ENCODE measurements at places on chromosomes 7 and 10.

GRCh38 chr7:157619753-157620525 lies 283.1 kb downstream of the DNAJB6 start:
- no peak overlapping the region for H3K27ac ChIP-seq
- DNase-seq = no peak
- no peaks in the 10 kb centered on the region for H3K36me3 ChIP-seq

DNA sequence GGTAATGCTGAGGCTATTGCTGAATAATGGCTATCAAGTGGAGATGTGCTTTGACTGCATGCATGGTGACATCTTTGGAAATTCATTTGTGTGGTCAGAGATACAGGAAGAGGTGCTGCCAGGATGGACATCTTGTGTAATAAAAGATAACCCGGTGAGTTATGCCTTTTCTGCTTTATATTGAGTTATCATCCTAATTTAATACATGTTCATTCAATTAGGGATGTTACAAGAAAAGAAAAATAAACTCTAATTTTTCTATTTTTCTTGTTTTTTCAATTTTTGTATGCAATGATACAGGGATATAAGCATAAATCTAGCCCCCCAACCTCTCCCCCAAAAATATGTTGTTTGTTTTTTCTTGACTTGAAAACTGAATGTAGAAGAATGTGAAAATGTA lies 26.4 kb upstream of the LMOD2 start:
- DNase-seq = no peak
- H3K27me3 ChIP-seq = peaks cover 7% of the 10 kb centered on the region
- H3K27ac ChIP-seq = no peak overlapping the region
- no peaks in the 10 kb centered on the region for H3K36me3 ChIP-seq

DNA sequence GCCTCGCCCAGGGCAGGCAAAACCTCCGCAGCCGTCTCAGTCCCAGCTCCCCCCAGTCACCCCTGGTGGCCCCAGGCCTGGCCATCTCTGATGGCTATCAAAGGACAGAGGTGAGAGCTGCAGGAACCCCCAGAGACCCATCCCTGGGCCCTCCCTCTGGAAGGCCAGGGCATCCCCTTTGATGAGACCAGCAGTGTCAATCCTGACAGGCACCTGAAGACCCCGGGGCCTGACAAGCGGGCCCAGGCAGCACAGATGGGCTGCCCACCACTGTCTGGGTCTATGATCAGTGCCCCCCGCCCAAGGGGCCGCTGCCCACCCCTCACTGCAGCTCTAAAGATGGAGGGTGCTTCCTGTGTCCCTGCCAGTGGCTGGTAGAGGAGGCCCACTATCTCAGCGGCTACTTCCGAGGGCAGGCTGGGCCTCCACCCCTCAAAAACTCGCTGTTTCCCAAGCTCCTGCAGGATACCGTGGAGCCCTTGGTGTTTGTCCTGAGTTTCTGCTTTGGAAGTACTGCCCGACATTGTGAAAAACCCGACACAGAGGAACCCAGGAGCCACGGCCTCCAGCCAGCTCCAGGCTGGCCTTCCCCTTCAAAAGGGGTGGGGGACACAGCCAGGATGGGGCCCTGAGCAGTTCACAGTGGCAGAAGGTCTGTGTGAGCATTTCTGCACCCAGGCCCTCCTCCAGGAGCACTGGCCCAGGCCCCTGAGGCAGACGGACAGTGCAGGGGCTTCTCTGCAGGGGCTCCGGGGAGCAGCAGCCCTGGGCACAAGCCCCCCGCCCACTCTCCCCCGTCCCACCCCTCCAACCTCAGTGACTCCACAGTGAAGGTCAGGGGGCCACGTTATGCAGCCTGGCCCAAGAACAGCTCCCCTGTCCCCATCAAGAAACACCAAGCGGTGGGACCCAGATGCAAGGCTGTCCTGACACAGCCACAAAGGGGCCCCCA lies 99.2 kb downstream of the PDGFA start:
- DNase-seq = no peak
- no peaks in the 10 kb centered on the region for H3K36me3 ChIP-seq

DNA sequence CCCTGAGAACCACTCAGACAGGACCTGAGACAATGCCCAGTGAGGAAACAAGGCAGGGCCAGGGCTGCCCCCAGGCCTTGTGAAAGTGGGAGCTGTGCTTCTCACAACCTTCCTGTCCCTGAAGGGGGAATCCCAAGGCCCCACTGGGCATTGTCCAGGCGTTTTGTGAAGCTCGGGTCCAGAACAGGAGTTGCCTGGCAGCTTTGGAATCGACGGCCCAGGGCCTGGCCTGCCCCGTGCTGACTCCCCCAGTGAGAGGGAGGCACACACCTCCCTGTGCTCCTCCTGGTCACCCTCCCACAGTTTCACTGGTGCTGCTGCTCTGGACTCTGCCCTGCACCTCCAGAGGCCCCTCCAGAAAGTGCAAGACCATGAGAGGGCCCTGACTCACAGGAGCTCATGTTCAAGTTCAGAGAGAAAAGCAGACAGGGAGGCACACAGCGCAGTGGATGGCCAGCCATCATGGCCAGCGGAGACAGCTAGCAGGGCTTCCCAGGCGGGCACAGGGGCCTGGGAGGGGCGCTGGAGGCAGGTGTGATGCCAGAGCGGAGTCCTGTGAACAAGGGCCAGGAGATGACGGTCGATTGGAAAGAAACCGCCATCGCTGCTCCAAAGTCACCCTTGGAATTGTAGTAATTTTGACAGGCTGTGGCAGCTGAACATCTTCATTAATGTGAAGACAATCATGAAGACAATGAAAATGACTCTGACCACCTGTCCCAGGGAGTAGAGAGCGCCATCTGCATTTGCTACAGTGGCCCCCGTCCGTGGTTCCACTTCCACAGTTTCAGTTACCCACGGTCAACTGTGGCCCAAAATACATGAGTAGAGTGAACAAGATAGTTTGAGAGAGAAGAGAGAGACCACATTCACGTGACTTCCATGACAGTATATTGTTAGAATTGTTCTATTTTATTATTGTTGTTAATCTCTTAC lies 103.7 kb downstream of the MKI67 start:
- H3K27ac ChIP-seq = no peak overlapping the region
- DNase-seq = no peak
- H3K27me3 ChIP-seq = no peaks in the 10 kb centered on the region

DNA sequence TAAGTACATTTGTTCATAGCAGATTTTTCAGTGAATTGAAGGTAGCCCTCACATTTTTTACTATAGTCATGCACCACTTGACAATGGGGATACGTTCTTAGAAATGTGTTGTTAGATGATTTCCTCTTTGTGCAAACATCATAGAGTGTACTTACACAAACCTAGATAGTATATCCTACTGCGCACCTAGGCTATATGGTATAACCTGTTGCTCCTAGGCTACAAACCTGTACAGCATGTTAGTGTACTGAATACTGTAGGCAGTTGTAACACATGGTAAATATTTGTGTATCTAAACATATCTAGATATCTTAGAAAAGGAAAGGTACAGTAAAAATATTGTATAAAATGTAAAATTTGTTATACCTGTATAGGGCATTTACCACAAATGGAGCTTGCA lies 41.2 kb downstream of the TAX1BP1 start:
- H3K36me3 ChIP-seq = peaks cover 11% of the 10 kb centered on the region
- no peak overlapping the region for H3K27ac ChIP-seq
- H3K27me3 ChIP-seq = no peaks in the 10 kb centered on the region
- peaks cover 5% of the 10 kb centered on the region for H3K4me1 ChIP-seq
- no peak overlapping the region for H3K4me3 ChIP-seq

GRCh38 chr7:142030294-142030693 lies 34.6 kb downstream of the MGAM start:
- no peaks in the 10 kb centered on the region for H3K36me3 ChIP-seq
- H3K27me3 ChIP-seq = peaks cover 5% of the 10 kb centered on the region
- H3K4me3 ChIP-seq = no peak overlapping the region
- no peak for DNase-seq
- H3K4me1 ChIP-seq = no peaks in the 10 kb centered on the region

DNA sequence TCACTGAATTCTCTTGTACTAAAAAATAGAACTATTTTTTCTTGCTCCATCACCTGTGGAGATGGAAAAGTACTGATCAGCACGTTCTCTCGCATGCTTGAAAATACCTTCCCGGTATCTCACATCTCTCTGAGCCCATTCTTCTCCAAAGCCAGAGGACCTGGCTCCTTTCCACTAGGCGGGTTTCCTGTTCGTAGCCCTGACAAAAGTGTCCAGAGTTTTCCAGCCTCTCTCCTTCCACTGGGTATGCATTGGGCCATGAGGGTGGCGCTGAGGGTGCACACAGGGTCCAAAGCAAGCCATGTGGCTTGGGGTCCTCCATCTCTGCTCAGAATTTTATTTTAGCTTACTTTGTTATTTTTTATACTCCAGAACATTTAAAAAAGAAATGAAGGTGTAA lies 16.3 kb upstream of the SRGN start:
- no peak overlapping the region for H3K4me3 ChIP-seq
- no peaks in the 10 kb centered on the region for H3K36me3 ChIP-seq
- no peak for DNase-seq

DNA sequence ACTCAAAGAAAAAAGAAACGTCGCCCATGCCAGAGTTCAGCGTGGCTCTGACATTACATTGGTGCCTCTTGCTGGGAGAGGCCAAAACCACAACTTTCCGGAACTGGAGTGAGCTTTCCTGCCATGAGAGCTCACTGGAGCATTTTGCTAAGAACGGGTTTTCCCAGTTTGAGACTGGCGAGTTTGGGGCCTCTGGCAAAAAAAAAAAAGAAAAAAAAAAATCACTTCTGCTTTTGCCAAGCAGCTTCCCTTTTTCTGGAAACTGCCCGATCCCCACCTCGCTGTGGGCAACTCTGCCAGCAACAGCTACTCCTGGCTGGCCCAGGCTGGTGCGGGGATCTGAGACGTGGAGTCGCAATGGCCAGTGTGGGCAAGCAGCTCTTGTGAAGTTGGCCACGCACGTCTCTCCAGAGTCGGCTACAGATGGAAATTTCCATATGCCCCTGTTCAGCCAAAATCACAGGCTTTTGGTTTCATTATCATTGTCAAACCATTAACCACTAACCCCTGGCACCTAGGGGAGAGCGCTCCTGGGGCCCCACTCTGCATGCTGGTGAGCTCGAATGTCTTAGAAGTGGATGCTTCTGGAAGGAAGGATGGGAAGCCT lies 25.7 kb downstream of the PRKAG2 start:
- H3K27ac ChIP-seq = peak overlapping the region; percentile 42
- H3K4me3 ChIP-seq = peak overlapping the region; percentile 58
- no peaks in the 10 kb centered on the region for H3K27me3 ChIP-seq
- DNase-seq = peak; percentile 33
- peaks cover 14% of the 10 kb centered on the region for H3K4me1 ChIP-seq
- no peaks in the 10 kb centered on the region for H3K36me3 ChIP-seq

- DNase-seq = no peak
- H3K27me3 ChIP-seq = no peaks in the 10 kb centered on the region
- H3K36me3 ChIP-seq = no peaks in the 10 kb centered on the region
- H3K27ac ChIP-seq = no peak overlapping the region
Observed at GRCh38 chr7:15555381-15555859, 6.4 kb downstream of the AGMO start.

GRCh38 chr10:49498425-49498824 lies 40.5 kb downstream of the ERCC6 start:
- H3K4me3 ChIP-seq = no peak overlapping the region
- peaks cover 17% of the 10 kb centered on the region for H3K4me1 ChIP-seq
- no peaks in the 10 kb centered on the region for H3K27me3 ChIP-seq
- no peak overlapping the region for H3K27ac ChIP-seq
- peaks cover 19% of the 10 kb centered on the region for H3K36me3 ChIP-seq
- no peak for DNase-seq

DNA sequence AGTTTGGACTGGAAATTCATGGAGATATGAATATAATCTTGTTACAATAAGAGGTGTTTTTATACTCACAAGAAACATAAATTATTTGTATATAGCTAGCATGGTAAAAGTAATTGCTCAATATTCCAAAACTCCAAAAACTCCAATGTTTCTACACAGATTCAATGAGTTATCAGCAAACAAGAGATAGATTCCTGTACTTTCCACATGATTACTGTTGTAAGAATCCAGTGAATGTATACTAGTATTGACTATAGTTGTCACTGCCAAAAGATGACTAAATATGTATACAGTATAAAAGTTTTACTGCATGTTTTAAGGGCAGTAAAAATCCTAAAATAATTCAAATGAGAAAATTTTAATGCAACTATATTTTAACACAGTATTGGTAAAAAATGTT lies 10.7 kb downstream of the ATOH7 start:
- H3K36me3 ChIP-seq = no peaks in the 10 kb centered on the region
- H3K27ac ChIP-seq = no peak overlapping the region
- H3K27me3 ChIP-seq = peaks cover 4% of the 10 kb centered on the region
- no peak overlapping the region for H3K4me3 ChIP-seq
- H3K4me1 ChIP-seq = no peaks in the 10 kb centered on the region

DNA sequence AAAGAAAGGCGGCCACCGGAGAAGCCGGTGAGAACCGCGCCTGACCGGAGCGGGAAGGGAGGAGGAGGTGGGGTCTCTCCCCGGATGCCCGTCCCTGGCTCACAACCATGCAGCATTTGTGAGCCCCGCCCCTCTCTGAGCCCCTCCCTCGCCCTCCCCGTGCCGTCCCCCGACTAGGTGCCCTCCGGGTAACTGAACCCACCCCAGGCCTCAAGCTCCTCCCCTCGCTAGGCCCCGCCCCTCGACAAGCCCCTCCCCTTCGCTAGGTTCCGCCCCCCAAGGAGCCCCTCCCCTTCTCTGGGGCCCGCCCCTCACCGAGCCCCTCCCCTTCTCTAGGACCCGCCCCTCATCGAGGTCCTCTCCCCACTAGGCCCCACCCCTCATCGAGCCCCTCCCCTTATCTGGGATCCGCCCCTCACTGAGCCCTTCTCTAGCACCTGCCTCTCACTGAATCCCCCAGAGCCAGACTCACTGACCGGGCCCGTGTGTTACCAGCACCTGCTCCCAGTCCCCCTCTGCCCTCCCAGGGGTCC lies 42.2 kb upstream of the HSPB1 start:
- DNase-seq = peak; percentile 46
- H3K27ac ChIP-seq = no peak overlapping the region
- H3K36me3 ChIP-seq = no peaks in the 10 kb centered on the region
- no peak overlapping the region for H3K4me3 ChIP-seq

DNA sequence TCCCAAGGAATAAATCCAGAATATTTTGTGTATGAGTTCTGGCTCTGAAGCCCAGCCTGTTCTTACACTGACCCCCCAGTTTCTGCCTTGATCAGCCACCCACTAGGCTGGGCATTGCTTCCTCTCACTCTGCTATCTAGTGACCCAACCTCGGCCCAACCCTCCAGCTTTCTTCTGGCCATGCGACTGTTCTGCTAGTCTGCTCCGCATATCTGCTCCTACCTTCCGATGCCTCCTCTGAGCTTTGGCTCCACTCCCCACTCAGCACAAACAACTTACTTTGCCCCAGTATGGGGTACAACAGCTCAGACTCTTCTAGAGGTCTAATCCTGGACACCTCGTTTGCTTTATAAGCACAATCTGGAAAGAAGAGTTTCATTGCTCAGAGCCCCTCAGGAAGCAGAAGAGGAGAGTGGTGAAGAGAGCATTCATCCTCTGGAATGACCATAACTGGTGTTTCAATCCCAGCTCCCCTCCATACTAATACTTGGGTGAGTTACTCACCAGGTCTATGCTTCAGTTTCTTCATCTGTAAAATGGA lies 99.6 kb downstream of the NPSR1 start:
- H3K4me3 ChIP-seq = no peak overlapping the region
- H3K27ac ChIP-seq = no peak overlapping the region
- no peak for DNase-seq
- no peaks in the 10 kb centered on the region for H3K36me3 ChIP-seq
- no peaks in the 10 kb centered on the region for H3K27me3 ChIP-seq
- H3K4me1 ChIP-seq = no peaks in the 10 kb centered on the region

- peaks cover 11% of the 10 kb centered on the region for H3K4me1 ChIP-seq
- H3K4me3 ChIP-seq = no peak overlapping the region
- H3K27ac ChIP-seq = no peak overlapping the region
- H3K36me3 ChIP-seq = no peaks in the 10 kb centered on the region
- no peaks in the 10 kb centered on the region for H3K27me3 ChIP-seq
Observed at GRCh38 chr7:17185690-17186070, 112.8 kb upstream of the AHR start.
